Karpas-422 (cell line): ENCODE measurements at places on chromosomes 1 and 21.
A peak's percentile ranks its signal among the peaks of the same experiment; 100 is the strongest.

DNA sequence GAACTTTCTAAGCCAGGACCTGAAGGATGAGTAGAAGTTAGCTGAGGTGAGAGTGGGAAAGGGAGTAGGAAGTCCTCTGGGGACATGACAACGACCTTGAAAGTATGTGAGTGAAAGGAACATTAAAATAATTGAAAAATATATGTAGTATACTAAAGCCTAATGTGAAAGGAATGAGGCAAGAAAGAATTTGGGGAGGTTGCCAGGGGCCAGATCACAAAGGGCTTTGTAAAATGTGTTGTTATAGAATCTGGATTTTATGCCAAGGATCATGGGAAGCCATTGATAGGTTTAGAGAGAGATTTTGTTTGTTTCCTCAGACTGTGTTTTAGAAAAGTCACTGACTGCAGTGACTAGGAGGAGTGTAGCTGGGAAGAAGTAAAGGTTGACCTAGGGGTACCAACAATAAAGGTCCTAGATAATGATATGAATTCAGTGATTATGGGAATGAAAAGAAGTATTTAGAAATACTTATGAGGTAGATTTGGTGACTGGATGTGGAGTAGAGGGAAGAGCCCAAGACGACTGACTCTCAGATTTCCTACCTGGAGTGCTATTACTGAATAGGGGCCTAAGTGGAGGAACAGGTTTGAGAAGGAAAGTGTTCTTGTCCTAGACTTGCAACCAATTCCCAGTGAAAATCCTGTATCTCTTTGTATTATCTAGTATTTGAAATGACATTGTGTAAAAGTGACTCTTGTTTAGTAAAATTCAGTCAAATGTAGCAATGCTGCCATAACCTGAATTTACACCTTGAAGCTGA is 179.8 kb downstream of the PHTF1 start:
- DNase-seq = no peak

DNA sequence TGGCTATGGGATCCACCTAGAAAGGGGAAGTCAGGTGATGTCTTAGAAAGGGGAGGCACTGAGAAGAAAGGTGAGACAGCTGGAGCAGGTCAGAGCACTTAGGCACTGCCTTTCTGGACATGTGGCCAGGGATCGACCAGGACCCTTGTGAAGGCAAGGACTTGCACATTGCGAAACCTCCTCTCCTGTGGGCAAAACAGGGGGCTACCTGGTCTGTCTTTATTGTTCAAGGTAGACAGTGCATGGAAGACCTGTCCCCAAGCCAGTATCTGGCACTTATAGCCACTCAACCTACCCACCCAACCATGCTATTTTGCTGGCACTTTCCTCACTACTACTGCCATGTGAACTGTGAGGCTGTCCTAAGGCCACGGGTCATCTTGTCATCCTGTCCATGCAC is 67.2 kb downstream of the NAV1 start:
- DNase-seq = no peak

DNA sequence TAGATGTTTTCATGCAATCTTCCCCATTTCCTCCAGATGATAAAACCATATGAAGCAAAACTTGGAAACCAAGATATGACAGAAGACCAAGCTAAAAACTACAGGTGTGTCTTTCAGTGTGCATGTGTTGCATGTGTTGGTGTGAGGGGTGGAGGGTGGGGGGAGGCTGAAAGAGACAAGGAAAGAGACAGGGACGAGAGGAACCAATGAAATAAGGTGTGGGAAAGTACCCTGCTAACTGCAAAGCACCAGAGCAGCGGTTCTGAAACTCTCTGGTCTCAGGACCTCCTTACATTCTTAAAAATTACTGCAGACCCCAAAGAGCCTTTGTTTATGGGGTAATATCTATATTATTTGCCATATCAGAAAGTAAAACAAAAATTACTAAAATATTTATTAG is 87.4 kb upstream of the HIVEP3 start:
- DNase-seq = no peak

DNA sequence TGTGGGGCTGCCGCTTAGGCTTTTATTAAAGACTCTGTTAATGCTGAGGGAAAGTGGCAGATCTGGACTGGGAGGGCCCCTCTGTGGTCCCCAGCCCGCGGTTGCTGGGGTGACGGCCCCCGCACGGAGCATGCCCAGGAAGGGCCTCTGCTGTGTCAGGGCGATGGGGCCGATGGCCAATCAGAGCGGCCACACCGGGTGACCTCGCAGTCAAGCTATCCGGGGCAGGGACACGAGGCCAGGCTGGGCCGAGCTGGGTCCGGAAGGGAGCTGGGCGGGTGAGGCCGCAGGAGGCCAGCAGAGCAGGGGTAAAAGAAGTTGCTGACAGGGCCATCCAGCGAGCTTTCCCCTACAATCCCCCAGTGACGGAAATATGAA is 145.1 kb downstream of the CASZ1 start:
- DNase-seq = no peak

GRCh38 chr21:14956807-14957206 is 108.0 kb downstream of the NRIP1 start:
- DNase-seq = no peak

- DNase-seq = no peak
Measured at GRCh38 chr1:170032531-170033280, 41.8 kb downstream of the KIFAP3 start.

GRCh38 chr1:157200451-157200850 is 62.3 kb upstream of the ETV3 start:
- no peak for DNase-seq

- peak; percentile 60 for DNase-seq
Measured at GRCh38 chr1:156336242-156336641, 1.9 kb downstream of the CCT3 start.

GRCh38 chr1:213689260-213689659 is 298.5 kb upstream of the PROX1 start:
- no peak for DNase-seq

DNA sequence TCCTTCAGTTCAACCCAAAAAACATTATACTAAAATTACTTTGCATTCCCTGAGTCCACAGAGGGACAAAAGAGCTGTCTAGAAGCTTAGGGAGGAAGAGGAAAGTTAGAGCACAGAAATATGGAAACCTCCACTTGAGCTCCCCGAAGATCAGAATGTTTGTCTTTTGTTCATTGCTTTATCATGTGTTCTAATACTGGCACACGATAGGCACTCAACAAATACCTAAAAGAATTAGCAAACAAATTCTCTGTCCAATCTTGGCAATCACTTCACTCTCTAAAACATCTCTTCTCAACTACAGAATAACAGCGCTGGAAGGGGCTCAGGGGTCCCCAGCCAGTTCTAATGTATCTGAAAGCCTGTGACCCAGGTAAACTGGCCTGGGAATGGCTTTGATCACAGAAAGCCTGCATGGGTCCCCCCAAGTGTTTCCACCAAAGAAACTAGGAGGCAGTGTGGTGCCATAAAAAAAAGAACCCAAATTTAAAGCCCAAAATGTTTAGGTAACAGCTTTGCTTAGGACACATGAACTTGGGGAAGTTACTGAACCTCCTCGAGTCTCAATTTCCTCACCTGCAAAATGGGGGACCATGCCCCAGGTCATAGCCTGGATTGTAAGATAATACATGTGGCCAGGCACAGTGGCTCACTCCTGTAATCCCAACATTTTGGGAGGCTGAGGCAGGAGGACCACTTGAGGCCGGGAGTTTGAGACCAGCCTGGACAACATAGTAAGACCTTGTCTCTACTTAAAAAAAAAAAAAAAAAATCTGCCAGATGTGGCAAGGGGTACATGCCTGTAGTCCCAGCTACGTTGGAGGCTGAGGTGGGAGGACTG is 45.8 kb downstream of the SSBP3 start:
- DNase-seq = peak; percentile 51

DNA sequence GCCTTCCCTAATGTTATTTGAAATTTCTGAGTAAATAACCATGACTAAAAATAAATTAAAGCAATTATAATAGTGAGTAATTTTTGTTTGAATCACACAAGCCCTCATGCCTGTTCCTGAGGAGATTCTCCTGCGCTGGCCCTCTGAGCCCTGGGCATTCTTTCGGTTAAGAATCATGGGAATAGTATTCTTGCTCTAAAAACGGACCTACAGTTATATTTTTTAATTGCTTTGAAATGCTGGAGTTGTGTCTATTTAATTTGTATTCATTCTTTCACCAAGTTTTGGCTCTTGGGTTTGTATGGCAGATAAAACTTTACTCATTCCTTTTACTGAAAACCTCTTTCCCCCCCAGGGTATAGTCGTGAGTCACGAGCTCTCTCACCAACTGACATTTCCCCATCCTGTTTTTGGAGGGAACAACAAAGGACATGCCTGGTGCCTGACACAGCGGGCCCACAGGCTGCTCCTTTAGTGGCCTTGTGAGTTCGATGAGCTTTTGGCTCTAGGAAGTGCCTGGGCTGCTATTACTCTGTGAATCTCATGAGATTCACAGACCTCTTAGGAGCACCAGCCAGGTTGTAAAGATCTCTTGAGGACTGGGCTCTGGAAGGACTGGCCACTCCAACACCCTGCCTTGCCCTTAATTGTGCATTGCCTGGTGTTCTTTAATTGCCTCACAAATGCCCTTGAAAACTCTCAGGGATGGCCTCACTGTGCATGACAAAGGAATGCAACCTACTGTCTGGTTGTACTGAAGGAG is 58.6 kb downstream of the DDR2 start:
- no peak for DNase-seq

DNA sequence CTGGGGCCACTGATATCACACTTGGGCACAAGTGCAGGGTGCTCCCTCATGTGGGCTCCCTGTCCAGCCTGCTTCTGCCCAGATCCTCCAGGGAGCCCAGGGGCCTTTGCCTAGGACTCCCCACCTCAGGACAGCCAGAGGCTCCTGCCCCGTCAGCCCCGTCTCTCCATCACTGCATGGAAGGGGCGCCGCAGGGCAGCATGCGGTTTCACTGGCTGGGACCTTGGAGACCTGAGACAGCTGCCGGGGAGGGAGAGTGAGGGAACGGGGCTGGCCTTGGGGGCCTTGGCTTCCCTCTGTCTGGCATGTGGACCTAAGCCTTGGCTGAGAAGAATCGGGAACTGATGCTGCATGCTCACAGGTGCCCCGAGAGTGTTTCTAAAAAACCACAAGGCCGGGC is 46.5 kb downstream of the KCNAB2 start:
- DNase-seq = no peak
